ENCODE measurements at places on chromosomes 12 and 14.

GRCh38 chr12:62435303-62436163 lies 31.1 kb upstream of the MON2 start:
- DNase-seq = peak; percentile 14

- DNase-seq = no peak
Measured at GRCh38 chr12:54021432-54022013, 6.7 kb upstream of the HOXC6 start.

- DNase-seq = no peak
Measured at GRCh38 chr12:6082613-6083012, 41.9 kb downstream of the VWF start.

DNA sequence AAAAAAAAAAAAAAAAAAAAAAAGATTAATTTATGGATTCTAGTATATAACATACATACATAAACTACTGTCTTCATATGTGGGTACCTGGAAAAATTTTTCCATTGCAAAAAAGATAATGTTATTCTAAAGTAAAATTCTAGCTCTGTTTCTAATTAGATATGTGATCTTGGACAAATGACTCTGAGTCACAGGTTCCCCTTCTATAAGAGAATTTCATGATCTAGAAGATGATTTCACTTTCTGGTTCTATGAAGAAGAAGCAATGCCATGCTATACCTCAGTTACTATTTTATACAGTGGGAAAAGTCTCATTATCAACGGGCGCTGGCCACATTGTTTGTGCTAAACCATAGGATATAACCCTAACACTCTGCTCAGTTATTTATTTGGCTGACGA lies 351.3 kb downstream of the ZFP36L1 start:
- no peak for DNase-seq

DNA sequence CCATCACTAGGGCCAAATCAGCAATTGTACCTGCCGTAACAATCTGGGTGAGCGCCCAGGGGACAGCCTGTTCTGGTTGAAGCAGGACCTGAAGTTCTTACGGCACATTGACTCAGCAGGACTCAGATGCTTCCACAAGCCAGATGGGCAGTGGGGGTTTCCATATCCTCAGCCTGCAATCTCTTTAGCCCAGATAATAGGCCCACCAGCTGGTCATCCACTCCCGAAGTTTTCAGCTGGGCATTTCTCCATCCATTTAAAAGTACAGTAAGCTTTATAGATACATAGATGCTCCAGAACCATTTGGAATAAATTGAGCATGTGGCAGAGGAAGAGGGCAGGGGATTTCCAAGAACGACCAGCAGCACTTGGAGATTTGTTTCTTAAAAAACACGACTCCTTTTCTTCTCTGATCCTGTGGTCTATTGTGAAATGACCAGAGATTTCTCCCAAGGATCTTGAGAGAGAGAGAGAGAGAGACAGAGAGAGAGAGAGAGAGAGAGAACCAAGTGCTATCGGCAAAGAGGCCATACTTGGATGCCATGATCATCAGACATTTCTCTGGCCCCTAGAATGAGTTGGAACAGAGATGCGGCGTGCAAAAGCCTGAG lies 74.8 kb upstream of the PLXNC1 start:
- no peak for DNase-seq

DNA sequence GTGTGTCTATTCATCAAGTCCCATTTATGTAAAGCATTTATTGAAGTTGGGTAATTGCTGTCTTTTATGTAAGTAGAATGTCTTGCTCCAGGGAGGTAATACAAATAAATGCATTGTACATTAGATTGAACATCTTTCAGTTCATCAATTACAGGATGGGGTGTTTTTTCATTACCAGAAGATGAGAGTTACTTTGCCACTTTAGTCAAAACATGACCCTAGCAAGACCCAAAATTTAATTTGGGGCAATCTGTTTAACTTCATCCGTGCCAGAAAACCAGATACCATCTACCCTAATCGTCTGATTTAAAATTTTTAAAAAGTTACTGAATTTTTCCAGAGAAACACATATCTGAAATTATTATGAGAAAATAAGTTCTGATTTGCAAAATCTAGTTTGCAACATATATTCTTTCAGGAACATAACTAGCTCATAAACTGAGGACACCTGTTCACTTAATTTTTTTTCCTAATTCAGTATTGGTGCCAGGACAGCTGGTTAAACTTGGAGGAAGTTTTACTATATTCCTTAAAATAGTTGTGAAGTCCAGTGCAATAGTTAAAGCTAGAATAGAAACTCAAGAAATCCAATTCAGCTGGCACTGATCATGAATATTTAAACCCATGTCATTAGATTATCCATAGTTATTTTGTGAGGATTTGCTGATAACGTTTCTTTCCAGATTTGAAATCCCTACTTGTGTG lies 114.5 kb downstream of the SRGAP1 start:
- no peak for DNase-seq

- DNase-seq = no peak
Measured at GRCh38 chr14:23605931-23606585, 27.5 kb upstream of the JPH4 start.

All from central memory CD4-positive, alpha-beta T cell (primary cell).